ENCODE measurements at places on chromosomes 16 and 17. TPM values are rescaled to one million over a fixed set of nuclear protein-coding genes. Genes with fewer than 3 reads are reported as not detected.

DNA sequence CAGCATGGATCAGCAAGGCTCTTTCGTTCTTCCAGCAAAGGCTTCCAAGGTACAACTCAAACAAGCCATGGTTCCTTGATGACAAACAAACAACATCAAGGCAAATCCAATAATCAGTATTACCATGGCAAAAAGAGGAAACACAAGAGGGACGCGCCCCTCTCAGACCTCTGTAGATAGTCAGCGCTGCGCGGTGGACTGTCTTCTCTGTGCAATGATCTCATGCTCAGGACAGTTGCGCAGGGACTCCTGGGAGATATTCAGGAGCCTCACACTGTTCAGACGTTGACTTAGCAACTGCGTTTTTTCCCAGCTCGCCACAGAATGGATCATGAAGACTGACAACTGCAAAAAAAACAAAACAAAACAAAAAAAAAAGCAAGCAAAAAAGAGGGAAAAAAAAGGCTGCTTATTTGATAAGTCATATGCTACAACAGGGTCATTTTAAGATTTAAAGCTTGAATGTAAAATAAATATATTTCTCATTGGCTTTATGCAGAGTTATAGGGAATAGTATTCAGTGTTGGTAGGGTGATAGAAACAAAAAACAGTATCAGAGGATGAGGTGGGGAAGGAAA is 37.1 kb upstream of the ADCY7 start:
- no peak overlapping the region for H3K27ac ChIP-seq
- no peak for DNase-seq
- no peaks in the 10 kb centered on the region for H3K27me3 ChIP-seq
- no peak overlapping the region for H3K4me3 ChIP-seq

CSH2 gene
- not detected for total RNA-seq

- peaks cover 10% of the 10 kb centered on the region for H3K27me3 ChIP-seq
- no peak overlapping the region for H3K4me3 ChIP-seq
- no peaks in the 10 kb centered on the region for H3K36me3 ChIP-seq
- DNase-seq, result no peak
- no peaks in the 10 kb centered on the region for H3K4me1 ChIP-seq
Measured at GRCh38 chr17:59558039-59558438, 7.4 kb upstream of the DHX40 start.

KRTAP9-6 gene
- total RNA-seq, result not detected

GRCh38 chr16:48231727-48232492 is 12.2 kb upstream of the LONP2 start:
- peaks cover 22% of the 10 kb centered on the region for H3K4me1 ChIP-seq
- H3K27me3 ChIP-seq, result no peaks in the 10 kb centered on the region
- H3K27ac ChIP-seq, result peak overlapping the region; percentile 81
- H3K36me3 ChIP-seq, result no peaks in the 10 kb centered on the region
- H3K4me3 ChIP-seq, result no peak overlapping the region

DNA sequence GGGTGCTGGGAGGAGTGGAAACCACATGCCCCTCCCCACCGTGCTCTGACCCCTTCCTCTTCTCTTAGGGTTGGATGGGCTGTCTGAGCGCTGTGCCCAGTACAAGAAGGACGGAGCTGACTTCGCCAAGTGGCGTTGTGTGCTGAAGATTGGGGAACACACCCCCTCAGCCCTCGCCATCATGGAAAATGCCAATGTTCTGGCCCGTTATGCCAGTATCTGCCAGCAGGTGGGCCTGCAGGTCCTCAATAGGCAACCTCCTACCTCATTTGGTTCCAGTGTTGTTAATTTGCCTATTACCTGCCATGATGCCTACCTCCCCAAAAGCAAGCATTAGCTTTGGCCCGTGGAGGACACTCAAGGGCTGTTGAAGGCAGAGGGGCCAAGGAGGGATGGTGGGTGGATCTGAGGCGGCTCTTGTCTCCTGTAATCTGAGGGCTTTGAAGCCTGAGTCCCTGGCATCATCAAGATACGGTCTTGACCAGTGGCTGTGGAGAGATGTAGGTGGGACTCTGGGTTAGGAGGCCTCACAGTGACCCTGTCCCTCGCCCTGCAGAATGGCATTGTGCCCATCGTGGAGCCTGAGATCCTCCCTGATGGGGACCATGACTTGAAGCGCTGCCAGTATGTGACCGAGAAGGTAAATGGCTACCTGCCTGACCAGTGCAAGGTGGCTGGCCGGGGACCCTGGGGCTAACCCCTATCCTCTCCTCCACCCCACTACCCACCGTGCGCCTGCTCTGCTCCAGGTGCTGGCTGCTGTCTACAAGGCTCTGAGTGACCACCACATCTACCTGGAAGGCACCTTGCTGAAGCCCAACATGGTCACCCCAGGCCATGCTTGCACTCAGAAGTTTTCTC is 3.4 kb downstream of the ALDOA start:
- H3K4me1 ChIP-seq, result peaks cover 35% of the 10 kb centered on the region
- peak overlapping the region; percentile 39 for H3K4me3 ChIP-seq
- peak overlapping the region; percentile 77 for H3K27ac ChIP-seq
- H3K36me3 ChIP-seq, result peaks cover 60% of the 10 kb centered on the region
- H3K27me3 ChIP-seq, result no peaks in the 10 kb centered on the region

DNA sequence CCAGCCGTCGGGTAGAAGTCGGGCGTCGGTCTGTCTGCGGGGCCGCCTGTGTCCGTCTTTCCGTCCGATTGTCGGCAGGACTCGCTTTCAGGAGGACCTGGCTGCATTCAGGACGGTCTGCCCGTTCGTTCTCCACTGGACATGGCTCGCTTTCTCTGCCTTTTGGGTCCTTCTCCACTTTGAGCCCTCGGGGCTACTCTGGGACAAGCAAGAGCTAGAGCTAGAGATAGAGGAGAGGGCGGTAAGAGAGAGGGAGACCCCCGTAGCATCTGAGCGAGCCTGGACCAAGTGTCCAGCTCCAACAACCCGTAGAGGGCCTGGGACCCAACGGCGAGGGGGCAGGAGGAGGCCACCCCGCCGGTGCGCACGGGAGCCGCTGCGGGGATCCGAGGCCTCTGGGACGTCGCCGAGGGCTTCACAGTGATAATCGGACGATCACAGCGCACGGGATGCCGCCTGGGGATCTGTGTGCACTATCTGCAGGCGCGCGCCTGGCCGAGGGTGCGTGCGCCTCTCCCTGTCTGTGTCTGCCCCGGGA is 4.5 kb downstream of the TBX4 start:
- no peak overlapping the region for H3K4me3 ChIP-seq
- DNase-seq, result no peak
- no peak overlapping the region for H3K27ac ChIP-seq

GP1BA gene
- not detected for total RNA-seq

MRPL27 gene
- total RNA-seq, result 62.9 TPM

DNA sequence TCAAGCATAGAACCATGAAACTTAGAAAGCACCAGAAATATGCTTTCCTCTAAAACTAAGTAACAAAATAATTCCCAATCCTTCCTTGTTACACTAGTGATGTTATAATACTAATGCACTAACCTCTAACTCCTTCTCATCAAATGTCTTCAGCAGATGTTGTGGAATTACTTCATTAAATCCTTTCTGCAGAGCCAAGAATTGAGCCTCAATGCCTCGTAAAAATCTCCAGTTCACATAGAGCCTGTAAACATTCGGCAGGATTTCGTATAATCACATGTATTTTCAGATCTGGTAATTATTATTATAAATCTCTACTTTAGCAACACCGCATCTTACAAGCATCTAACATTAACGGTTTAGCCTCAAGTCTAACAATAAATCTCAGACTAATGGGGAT is 44.7 kb downstream of the CEP95 start:
- no peak overlapping the region for H3K4me3 ChIP-seq
- H3K36me3 ChIP-seq, result peaks cover 19% of the 10 kb centered on the region
- no peaks in the 10 kb centered on the region for H3K4me1 ChIP-seq
- H3K27ac ChIP-seq, result no peak overlapping the region
- H3K27me3 ChIP-seq, result no peaks in the 10 kb centered on the region

DNA sequence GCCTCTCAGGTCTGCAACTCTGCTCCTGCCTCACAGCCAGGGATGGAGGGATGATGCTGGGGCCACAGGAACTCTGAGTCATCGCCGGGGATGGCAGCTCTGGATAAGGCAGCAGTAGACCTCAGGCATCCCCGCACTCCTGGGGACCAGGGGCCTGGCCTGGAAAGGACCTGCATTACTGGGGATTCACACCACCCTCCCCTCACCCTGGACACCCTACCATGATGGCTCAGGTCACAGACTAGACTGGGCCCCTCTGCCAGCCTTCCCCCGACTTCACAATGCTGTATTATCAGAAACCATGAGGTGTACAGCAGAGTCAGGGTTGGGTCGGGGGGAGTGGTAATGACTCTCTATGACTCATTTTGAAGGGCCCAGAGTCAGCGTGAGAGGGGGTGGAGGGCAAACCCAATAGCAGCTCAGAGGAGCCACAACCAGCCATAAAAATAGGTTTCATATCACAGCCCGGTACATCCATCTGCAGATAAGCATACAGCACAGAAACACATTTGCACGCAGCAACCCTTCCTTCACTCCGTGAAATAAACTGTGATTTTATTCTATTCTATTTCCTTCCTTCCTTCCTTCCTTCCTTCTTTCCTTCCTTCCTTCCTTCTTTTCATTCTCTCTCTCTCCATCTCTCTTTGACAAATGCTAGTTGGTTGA is 28.8 kb downstream of the DYNLRB2 start:
- peak; percentile 67 for DNase-seq
- H3K36me3 ChIP-seq, result peaks cover 11% of the 10 kb centered on the region
- H3K27me3 ChIP-seq, result no peaks in the 10 kb centered on the region
- peaks cover 45% of the 10 kb centered on the region for H3K4me1 ChIP-seq
- H3K4me3 ChIP-seq, result no peak overlapping the region
- peak overlapping the region; percentile 80 for H3K27ac ChIP-seq

KIF19 gene
- total RNA-seq, result 0.69 TPM

DNA sequence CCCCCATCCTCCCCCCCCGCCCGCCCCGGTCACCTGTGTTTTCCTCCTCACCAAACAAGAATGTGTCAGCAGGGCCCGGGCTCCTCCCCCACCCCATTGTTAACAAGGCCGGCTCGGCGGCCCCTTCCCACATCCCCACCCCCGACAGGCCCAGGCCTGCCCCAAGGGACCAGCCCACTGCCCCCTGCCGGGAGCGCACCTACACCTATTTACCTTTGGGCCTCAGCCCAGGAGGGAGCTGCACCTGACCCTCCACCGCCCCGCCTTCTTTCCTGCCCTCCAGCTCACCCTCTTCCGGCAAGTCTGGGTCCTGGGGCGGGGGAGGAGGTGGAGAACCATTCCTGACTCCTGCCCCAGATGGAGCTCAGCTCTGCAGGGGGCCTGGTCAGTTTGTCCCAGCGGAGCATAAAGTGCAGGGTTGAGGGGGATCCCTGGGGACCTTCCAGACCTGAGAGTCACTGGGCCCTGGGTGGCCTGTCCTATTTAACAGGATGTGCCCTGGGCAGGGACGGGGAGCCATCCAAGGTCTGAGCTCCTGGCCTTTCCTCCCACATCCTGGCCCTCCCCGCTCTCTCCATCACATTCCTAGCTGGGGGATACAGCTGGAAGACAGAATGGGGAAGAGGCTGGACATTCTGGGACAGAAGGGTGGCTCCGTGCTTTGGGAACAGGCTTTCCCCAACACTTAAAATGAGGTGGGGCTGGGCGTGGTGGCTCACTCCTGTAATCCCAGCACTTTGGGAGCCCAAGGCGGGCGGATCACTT is 8.3 kb downstream of the FOXJ1 start:
- no peaks in the 10 kb centered on the region for H3K36me3 ChIP-seq
- DNase-seq, result no peak
- no peaks in the 10 kb centered on the region for H3K27me3 ChIP-seq
- H3K4me3 ChIP-seq, result no peak overlapping the region
- H3K27ac ChIP-seq, result no peak overlapping the region

- peaks cover 7% of the 10 kb centered on the region for H3K27me3 ChIP-seq
- H3K27ac ChIP-seq, result no peak overlapping the region
- no peaks in the 10 kb centered on the region for H3K4me1 ChIP-seq
Measured at GRCh38 chr17:41010441-41010840, 1.5 kb upstream of the KRTAP3-1 start.

- H3K27ac ChIP-seq, result no peak overlapping the region
- no peak for DNase-seq
- peaks cover 3% of the 10 kb centered on the region for H3K36me3 ChIP-seq
- no peak overlapping the region for H3K4me3 ChIP-seq
- no peaks in the 10 kb centered on the region for H3K27me3 ChIP-seq
Measured at GRCh38 chr16:70398177-70398743, 40.6 kb downstream of the ST3GAL2 start.

- H3K36me3 ChIP-seq, result no peaks in the 10 kb centered on the region
- H3K4me3 ChIP-seq, result no peak overlapping the region
- no peak for DNase-seq
Measured at GRCh38 chr16:57723170-57723569, 12.4 kb upstream of the KATNB1 start.

- no peak for DNase-seq
- H3K27me3 ChIP-seq, result no peaks in the 10 kb centered on the region
- H3K27ac ChIP-seq, result no peak overlapping the region
- H3K36me3 ChIP-seq, result peaks cover 15% of the 10 kb centered on the region
Measured at GRCh38 chr17:32150358-32150757, 8.1 kb downstream of the RHOT1 start.

DNA sequence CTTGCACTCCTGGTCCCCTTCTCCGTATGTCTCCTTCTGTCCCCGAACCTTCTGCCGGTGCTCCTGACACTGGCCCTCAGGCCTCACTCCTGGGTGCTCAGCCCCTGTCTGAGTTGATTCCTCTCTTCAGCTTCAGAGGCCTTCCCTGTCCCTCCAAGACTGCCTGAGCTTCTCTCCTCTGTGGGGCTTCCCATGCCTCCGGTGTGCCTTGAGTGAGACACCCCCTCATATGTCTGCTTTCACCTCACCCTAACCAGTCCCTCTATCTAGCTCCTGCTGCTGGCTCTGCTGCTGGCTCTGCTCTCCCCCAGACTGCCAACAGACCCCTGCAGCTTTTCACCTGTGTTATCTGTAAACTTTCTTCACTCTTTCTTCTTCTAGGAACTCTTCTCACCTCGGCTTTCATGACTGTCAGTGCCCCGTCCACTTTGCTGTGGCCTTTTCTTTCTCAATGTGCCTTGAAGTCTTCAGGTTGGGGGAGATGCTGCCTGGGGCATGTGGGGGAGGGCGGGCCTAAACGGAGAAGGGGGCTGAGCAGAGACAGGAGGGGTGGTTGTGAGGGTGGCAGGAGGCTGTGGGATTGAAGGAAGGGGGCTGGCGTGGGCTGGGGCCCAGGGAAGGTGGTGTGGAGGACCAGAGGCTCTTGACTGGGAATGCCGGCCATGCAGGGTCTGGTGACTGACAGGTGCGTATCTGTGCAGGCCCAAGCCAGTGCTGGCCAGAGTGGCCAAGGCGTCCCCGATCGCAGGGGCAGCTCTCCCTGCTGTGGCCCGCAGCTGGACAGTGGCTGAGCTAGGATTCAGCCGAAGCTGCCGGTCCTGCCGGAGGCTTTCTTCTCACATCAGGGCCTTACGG is 81.3 kb downstream of the METRNL start:
- H3K4me3 ChIP-seq, result no peak overlapping the region
- DNase-seq, result no peak
- H3K27ac ChIP-seq, result no peak overlapping the region
- H3K4me1 ChIP-seq, result peaks cover under 1% of the 10 kb centered on the region

GRCh38 chr17:70091696-70092095 is 16.7 kb downstream of the KCNJ16 start:
- peaks cover 2% of the 10 kb centered on the region for H3K27me3 ChIP-seq
- H3K27ac ChIP-seq, result no peak overlapping the region
- no peak overlapping the region for H3K4me3 ChIP-seq

CCL8 gene
- not detected for total RNA-seq

Data from activated CD4-positive, alpha-beta T cell treated with anti-CD3 and anti-CD28 coated beads, Interleukin-2, amount 10 ng/mL, durations not matched to agents 7 days and 5 days (primary cell).